ENCODE measurements at places on chromosomes 1 and 21.

GRCh38 chr1:162912061-162912667 lies 51.2 kb upstream of the CCDC190 start:
- DNase-seq = no peak

DNA sequence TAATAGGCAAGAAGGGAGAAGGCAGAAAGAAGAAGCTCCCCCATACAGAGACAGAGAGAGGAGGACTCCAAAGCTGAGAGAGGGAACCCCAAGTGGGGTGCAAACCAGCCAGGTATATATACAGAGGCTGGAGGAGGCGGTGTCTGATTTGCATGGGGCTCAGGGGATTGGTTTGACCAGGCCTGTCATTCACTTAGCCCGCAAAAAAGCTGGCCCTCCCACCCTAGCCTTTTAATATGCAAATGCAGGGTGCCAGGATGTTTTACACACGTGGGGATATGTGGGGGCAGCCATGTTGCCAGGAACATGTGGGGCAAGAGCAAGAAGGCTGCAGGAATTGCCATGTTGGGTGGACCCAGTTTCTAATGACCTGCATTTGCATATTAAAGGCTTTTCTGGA lies 37.0 kb upstream of the TENT5B start:
- no peak for DNase-seq

- no peak for DNase-seq
These were observed 15.3 kb downstream of the MAGI3 start for GRCh38 chr1:113405573-113405972.

GRCh38 chr1:31799895-31800673 lies 15.7 kb downstream of the SPOCD1 start:
- DNase-seq = no peak

GRCh38 chr1:114588196-114588689 lies 6.8 kb upstream of the BCAS2 start:
- DNase-seq = no peak

DNA sequence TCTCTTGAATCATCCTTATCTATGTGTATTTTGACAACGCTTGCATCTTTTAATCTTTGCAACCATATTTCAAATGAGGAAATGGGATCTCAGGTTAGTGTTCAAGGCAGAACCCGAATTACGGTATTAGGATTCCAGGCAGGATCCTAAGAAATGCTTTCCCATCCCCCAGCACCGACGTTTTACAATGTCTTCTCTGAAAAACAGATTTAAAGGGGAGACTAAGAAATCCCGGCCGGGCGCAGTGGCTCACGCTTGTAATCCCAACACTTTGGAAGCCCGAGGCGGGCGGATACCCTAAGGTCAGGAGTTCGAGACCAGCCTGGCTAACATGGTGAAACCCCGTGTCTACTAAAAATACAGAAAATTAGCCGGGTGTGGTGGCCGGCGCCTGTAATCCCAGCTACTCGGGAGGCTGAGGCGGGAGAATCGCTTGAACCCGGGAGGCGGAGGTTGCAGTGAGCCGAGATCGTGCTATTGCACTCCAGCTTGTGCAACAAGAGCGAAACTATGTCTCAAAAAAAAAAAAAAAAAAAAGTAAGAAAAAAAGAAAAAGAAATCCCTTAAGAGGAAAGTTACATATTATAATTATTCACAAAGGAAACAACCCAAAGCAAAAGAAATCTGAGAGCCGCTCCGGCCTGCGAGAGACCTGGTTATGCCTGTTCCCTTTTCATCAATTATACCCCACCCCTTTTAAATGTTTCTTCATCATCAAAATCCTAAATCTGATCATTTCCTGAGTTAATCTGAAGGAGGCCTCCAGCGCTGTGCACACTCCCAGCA lies 801 bp upstream of the GORAB start:
- no peak for DNase-seq

- no peak for DNase-seq
These were observed 4.8 kb downstream of the FAM131C start for GRCh38 chr1:16068356-16069270.

All from activated T-cell treated with anti-CD3 and anti-CD28 coated beads, Interleukin-2, amount 50 U/mL, for 4 hours (primary cell).